Fibroblast of villous mesenchyme (primary cell): ENCODE measurements at places on chromosomes 2 and 18.

DNA sequence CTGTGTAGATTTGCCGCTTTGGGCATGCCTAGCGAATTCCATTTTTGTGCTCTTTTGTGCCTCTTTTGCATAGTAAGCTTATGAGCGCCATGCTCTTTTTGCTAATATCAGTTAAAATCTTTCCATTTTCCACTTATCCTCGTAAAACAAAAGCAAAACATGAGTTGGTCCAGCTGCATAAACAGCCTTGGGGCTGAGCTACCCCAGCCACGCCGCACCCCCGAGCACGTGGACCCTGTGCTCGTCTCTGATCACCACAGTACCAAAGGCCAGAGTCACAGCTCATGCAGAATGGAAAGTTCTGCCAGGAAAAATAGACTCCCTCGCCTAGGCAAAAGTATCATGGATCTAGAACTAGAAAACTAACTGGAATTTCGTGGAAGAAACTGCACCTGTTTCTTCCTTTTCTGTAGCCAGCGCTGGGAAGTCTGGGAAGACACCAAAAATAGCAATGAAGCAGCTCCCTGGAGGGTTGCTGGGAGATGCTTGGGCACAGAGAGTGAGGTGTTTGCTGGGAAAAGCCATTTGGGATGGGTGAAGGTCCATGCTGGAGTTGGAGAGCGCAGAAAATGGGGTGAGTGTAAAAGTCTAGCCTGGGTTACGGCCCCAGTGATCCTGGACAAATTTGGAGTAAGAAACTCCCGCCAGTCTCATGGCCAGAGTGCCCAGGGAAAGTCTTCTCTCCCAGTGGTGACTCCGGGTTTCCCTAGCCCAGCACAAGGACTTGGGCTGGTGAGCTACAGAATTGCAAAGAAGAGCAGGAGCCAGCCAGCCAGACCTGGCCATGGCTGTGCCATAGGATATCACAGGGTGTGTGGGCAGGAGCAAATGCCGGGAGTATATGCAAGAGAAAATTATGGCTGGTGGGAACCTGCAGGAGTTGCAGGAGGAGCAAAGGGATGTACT lies 218.4 kb downstream of the GBX2 start:
- DNase-seq = no peak

GRCh38 chr2:68849579-68850030 lies 21.6 kb downstream of the BMP10 start:
- DNase-seq = peak; percentile 68

DNA sequence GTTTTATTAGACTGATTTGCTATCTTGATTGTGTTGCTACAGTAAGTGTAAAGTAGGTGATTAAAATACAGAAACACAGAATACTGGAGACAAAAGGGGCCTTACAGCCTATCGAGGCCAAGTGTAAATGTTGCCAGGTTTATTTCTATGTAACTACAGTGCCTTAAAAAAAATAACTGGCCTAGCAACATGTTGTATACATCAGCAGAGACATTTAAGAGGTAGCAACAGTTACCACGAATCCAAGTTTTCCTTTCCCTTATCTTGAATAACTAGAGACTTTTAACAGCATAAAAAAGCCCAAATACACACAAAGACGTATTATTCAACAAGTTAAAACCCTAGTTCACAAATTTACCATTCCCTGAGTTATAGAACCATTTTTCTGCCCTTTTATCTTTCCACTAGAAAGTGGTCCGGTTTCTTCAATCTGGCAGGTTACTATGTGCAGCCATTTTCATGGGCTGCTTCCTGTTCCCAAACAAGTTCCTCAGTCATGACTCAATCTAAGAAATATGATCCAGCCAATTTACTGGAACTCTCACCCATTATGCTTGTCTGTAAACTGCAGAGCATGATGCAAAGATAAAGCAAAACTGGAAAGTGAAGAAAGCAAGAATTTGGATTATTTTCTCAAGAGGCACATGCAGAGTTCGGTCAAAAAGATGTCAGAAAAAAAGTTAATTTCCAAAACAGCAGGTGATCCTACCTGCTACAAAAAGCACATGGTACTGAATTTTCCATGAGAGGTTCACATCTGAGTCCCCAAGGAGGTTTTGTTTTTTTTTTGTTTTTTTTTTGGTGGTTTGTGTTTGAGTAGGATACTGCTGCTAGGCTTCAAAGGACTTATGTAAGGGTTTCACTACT lies 22.2 kb downstream of the NFE2L2 start:
- peak; percentile 96 for DNase-seq

DNA sequence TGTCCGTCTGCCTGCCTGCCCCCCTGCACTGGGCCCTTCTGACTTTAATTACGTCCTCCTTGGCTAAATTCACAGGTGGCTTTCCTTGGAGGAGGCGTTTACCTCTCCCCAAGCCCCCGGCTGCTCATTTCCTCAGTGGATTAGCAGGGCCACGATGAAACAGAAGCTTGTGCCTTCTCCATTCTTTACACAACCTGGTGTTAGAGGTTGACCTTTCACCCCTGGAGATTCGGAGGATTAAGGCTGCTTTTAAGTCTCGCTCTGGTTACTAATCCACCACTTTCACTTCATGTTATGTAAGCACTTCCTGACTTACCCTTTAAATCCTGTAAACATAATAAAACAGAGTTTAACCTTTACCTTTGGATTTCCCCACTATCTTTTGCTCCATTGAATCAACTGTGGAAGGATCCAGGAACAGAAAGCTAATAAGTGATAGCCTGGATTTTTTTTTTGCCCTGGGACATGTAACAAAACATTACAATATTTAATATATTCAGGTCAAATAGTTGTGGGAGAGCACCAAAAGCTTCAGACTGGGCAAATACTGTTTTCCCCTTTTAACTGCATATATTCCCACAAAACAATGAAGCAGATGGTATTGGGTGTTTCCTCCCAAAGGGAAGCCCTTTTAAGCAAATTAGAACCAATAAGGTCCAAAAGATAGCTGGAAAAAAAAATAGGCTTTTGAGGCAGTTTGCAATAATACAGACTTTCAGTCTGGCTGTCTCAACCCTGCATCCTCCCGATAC lies 370.2 kb downstream of the EN1 start:
- no peak for DNase-seq

- peak; percentile 60 for DNase-seq
These were observed 19.2 kb upstream of the IL36G start for GRCh38 chr2:112958428-112959108.

DNA sequence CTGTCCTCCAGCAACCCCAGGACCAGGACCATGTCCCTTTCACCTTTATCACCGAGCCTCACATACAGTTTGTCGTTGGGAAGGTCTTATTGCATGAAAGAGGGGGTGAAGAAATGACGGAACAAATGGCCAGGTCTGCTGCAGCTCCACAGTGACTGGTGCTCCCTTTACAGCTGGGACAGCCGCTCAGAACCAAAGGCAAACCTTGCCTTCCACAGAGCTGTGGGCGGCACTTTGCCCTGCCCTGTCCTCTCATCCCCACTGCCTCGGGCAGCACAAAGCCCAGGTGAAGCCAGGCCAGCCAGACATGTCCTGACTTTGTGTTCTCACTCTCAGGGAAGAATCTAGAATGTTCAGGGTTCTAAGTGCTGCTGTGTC lies 961 bp downstream of the GPR55 start:
- DNase-seq = no peak

GRCh38 chr2:146633159-146633558 lies 1211.7 kb upstream of the ACVR2A start:
- no peak for DNase-seq

- no peak for DNase-seq
These were observed 24.0 kb downstream of the CCDC85A start for GRCh38 chr2:56207760-56208159.

DNA sequence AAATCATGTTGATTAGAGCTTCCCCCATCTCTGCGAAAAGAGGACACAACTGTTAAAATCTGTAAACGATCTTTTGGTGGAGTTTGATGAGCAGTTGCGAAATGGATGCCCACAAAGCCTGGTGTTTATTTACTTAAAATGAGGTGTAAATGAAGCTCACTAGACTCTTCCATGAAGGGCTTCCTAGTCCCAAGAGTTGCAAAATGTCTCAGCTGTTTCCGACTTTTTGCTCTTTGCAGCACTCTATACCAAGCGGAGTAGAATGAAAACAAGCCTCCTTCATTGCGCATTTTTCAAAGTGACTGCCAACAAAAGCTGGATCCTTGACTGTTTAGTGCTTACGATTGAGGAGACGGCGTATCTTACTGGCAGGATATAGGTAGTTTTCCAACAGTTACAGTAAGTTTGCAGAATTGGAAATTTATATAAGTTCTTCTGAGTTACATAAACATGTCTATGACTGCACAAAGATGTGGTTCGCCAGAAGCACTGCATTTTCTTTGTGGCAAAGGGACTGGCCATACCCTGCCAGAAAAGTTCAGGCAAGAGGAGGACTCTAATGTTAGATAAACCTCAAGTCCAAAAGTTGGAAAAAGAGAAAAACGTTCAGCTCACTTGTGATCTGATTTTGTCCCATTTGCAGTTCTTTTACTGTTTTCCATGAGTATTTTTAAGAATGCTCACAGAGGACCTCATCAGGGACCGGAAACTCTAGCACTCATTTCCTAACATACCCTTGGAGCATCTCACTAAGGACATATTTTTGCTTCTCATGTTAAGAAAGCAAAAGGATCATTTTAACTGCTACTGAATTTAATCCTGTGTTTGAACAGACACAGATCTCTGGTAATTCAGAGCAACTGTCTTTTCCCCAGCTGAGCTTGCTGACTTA lies 42.7 kb downstream of the COLEC12 start:
- DNase-seq = peak; percentile 82

- DNase-seq = no peak
These were observed 96.6 kb downstream of the MEIS1 start for GRCh38 chr2:66531567-66531966.

DNA sequence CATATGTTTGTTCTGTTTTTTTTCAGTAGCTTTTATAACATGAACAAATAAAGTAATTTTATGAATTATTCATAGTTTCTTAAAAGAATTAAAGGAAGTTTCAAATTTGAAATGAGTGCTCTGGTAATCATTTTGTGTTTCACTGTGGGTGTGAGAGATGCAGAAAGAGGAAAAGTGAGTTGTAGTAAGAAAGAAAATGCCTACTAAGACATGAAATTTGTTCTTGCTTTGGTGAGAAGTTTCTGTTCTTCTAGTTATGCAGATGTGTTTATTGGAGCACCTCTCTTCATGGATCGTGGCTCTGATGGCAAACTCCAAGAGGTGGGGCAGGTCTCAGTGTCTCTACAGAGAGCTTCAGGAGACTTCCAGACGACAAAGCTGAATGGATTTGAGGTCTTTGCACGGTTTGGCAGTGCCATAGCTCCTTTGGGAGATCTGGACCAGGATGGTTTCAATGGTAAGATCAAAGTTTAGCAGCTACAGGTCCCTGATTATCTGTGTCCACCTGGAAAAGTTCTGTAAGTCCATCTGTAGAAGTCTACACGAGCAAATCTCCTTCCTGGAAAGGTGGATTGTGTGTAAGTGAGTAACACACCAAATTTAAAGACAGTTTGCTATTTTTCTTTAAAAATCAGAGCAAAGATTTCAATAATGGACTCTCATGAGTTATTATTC lies 51.4 kb downstream of the ITGAV start:
- peak; percentile 4 for DNase-seq

GRCh38 chr2:172931918-172932520 lies 143.6 kb upstream of the MAP3K20 start:
- peak; percentile 81 for DNase-seq

- no peak for DNase-seq
These were observed 73.6 kb upstream of the ZNF804A start for GRCh38 chr2:184524551-184525382.
